NCI-H460 (cell line): ENCODE measurements at places on chromosomes 13 and 19. TPM values are rescaled to one million over a fixed set of nuclear protein-coding genes. Genes with fewer than 3 reads are reported as not detected.

NKG7 gene
- total RNA-seq: not detected in 2 replicates

FFAR1 gene
- total RNA-seq: not detected in 2 replicates

ZNF154 gene
- total RNA-seq: not detected in 2 replicates

PGLYRP1 gene
- total RNA-seq: not detected in 2 replicates

WTIP gene
- total RNA-seq: 6.6 and 8.2 TPM in 2 replicates

VSIG10L gene
- 1.2 and 1.6 TPM in 2 replicates for total RNA-seq

USHBP1 gene
- not detected in 2 replicates for total RNA-seq

PTPRH gene
- total RNA-seq: 31.9 and 34.0 TPM in 2 replicates

FCGBP gene
- 0.02 and 0.06 TPM in 2 replicates for total RNA-seq

ZNF112 gene
- 2.5 and 4.5 TPM in 2 replicates for total RNA-seq

CACNG7 gene
- not detected in 2 replicates for total RNA-seq

MAP2K2 gene
- 154 and 184 TPM in 2 replicates for total RNA-seq

TMEM150B gene
- total RNA-seq: not detected in 2 replicates

RASAL3 gene
- not detected in 2 replicates for total RNA-seq

PGLYRP2 gene
- not detected in 2 replicates for total RNA-seq

DMAC2 gene
- total RNA-seq: 27.5 and 30.9 TPM in 2 replicates

KLK15 gene
- total RNA-seq: not detected in 2 replicates

NUP58 gene
- 87.9 and 99.1 TPM in 2 replicates for total RNA-seq
